ENCODE measurements at places on chromosomes 16 and 17.
A peak's percentile ranks its signal among the peaks of the same experiment; 100 is the strongest.

DNA sequence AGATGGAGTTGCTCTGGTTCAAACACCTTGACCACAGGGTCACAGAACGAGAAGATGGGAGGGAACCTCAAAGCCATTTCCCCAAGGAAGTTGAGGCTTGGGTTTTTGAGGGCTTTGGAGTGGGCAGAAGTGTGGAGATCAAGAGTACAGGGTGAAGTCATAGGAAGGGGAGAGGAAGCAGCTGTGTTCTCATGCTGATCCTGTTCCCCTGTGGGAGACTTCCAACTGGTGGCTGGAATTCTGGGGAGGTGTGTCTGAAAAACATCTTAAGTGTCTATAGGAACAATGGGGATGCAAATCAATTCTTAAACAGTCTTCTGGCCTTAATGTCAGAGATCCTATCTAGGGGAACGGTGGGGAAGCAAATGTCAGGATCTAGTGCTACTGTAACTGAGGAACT is 38.8 kb upstream of the HSBP1 start:
- DNase-seq: no peak

DNA sequence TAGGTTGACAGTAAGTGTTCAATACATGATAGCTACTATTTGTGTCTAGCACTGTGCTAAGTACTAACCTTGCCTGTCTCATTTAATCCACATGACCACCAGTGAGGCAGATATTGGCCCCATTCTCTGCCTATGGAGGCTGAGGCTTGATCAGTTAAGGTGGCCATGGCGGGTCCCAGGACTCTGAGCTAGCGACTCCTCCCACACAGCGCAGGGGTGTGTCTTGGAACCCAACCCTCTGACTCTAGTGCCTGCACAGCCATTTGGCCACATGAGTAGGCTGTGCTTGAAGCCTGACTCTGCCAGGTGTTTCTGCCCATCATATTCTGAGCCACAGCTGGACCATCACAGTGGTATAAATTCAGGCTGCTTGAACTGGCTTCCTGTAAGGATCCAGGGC is 6.4 kb downstream of the NHERF1 start:
- DNase-seq: no peak

DNA sequence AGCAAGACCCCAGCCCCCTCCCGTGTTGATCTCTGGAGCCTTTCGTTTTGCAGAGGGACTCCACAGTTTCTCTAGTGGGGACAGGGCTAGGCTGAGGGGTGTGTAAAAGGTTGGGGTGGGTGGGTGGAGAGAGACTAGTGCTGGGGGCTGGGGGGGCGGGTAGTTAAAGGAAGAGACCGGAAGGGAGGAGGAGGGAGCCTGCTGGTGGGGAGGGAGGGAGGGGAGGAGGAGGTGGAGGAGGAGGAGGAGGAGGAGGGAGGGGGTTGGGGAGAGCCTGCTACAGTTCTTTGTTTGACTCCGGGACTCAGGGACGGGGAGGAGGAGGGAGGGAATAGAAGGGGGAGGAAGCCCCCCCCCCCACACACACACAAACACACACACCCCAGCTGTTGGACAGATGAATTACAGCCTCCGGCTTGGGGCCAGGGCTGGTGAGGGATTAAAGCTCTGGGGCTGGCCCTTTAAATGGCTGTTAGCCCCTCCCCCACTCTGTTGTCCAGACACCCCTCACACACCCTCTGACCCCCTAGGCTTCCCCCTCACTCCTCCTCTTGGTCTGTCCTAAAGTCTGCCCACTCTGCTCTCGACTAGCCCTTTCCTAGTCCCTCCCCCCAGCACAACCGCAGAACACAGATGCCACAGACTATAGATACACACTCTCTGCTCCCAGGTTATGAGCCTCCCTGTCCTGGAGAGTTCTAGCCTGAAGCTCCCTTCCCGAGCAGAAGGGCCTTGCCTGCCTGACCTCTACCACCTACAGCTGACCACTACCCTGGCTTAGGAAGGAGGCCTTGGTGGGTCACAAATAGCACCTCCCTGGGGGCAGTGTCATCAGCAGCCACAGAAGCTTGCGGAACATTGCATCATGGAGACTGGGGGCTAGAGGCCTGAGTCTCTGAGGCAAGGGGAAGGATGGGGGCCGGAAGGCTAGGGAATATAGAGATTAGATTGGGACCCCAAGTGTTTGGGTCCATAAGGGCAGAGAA is 4.4 kb downstream of the KDM6B start:
- DNase-seq: peak; percentile 58

- DNase-seq: no peak
Measured at GRCh38 chr16:81638286-81638945, 140.7 kb upstream of the PLCG2 start.

DNA sequence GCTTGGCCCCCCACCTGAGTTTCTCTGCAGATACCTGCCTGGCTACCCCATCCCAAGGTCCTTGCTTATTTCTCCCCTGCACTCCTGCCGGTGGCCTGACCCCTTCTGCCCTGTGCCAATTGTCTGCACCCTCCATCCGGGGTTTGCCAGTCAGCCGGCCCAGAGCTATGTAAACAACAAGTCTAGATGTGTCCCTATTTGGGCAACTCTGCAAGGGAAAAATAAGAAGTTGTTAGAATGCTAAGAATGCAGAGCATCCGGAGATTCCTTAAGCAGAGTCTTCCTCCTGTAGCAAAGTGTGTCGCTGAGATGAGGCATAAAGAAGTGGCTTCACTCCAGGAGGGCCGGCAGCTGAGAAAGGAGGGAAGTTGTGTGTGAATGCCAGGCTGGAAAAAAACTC is 46.6 kb downstream of the RGS9 start:
- DNase-seq: no peak
